ENCODE measurements at places on chromosomes 6 and 20. TPM values are rescaled to one million over a fixed set of nuclear protein-coding genes. Genes with fewer than 3 reads are reported as not detected.

DNA sequence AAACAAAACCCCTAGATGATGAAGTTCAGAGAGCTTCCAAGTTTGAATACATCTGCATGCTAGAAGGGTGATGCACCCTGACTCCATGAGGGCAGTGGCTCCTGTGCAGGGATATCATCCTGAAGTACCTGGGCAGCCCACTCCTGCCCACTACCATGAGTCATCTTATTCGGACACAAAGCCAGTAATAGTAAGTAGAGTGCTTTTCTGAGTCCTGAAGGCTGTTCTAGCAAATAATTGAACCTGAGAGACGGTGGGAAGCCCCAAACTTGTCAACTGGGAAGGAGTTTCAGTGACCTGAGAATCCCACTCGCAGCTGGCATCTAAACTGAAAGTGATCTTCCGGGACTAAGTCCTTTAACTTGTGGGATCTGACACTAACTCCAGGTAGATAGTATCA is 152.9 kb upstream of the COL21A1 start:
- no peak for DNase-seq

- DNase-seq = peak; percentile 75
Measured at GRCh38 chr20:3818155-3819151, 1.9 kb upstream of the AP5S1 start.

GRCh38 chr20:11814267-11814666 is 103.4 kb upstream of the BTBD3 start:
- no peak for DNase-seq

DNA sequence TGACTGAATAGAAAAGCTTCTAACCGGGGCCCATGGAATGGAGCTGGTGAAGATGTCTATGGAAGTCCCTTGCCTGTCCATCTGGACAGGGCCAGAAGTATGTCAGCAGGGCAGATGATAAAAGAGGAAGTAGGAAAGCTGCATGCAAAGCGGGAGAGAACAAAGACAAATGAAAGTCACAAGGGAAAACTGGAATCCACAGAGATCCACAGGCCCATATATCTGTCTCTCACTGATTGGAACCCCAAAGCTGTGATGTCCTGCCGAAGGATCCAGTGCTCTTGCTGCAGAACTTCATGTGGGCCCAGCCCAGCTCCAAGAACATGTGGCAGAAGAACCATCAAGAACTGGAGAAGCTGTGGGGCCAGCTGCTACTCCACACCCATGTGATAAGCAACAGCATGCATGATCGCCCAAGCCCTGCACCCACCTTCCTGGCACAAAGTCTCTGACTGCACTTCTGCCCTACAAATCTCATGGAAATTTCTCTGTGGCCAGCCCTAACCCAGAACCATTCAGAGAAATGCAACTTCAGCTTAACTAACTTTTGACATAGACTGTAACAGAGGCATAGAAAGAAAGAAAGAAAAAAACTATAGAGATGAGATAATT is 716.0 kb downstream of the KIF16B start:
- no peak for DNase-seq

- no peak for DNase-seq
Measured at GRCh38 chr6:14108571-14109410, 8.8 kb upstream of the CD83 start.

GRCh38 chr6:47455533-47456209 is 21.9 kb upstream of the CD2AP start:
- no peak for DNase-seq

Gene ADGRF5
- not detected for total RNA-seq

Gene OLIG3
- total RNA-seq = not detected

Gene BANF2
- not detected for total RNA-seq

DNA sequence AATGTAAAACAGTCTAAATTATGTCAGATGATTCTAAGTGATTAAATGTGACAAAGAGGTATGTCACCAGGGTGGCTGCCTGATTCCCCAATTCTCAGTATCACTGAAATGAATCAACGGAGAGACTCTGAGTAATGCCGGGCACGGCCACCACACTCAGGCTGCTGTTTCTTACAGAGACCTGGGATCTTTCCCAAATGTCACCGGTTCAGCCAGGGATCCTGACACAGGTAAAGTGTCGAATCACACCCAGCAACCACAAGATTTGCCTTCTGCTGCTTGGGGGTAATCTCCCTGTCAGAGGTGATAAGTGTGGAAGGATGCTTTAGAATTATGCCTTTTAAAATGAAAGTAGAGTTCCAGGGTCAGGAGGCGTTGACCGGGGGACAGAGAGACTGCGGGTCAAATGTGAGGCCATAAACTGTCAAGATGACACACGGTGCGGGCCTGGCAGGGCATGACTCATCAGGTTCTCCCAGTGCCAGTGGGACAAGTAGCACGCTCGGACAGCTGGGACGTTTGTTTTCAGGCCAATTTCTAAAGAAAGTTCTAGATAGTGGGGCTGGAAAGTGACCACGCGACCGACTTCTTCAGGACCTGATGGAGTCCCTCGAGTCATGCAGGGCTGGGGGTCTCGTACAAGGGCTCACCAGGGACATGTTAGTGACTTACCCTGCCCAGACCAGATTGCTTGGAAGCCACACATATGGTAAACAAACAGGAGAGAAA is 48.9 kb downstream of the PRDM1 start:
- peak; percentile 50 for DNase-seq

- DNase-seq = peak; percentile 31
Measured at GRCh38 chr6:100460650-100461204, 4.0 kb downstream of the SIM1 start.

Gene SLC17A1
- not detected for total RNA-seq

DNA sequence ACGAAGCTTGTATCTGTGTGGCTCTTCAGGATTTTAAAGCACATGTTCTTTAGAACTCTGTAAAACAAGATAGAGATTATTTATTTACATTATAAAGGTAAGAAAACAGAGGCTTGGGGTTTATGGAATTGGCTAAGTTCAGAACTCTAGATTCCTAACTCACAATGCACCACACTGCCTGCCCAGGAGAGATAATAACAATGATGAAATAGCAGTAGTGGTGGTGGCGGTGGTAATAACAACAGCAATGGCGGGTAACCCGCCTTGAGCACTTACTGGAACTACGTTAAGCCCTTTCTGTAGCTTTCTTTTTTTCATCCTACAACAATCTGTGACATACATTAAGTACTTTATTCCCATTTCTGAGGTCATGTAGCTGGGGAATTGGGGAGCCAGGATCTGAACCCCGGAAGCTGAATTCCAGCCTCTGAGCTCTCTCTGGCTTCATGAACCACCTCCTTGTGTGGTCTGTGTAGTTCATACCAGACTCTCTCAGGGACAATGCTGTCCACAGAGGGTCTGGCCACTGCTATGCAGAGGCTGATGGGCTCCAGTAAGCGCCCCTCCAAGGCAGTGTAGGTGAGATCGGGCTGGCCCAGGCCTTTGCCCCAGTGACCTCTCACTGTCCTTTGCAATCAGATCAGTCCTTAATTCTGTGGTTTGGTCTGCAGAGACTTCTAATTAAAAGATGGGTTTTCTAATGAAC is 260.9 kb downstream of the SLC24A3 start:
- DNase-seq = no peak

GRCh38 chr6:149864578-149865535 is 698 bp upstream of the LRP11 start:
- DNase-seq = peak; percentile 25

- no peak for DNase-seq
Measured at GRCh38 chr20:36644706-36645095, 1.3 kb downstream of the SLA2 start.

Gene ATRN
- total RNA-seq = 6.6 TPM

DNA sequence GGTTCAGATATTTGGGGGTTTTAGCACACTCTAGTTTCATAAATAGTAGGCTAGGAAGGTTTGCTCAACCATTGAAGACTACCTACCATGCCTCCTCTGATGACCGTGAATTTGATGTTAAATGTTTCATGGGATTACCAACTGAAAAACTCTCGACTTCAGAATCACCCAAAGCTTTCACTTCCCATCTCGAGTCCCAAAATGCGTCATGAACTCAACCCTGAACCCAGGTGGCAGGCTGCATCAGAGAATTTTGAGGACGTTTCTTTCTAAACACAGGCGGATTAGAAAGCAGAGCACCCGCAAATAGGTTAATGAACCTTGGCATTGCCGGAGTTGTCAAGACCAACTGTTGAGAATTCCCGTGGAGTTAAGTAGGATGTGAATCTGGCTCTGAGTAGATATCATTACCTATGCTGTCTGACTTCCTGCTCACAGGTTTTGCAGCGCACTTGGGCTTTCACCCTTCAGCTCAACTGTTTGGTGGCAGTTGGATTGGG is 98.4 kb upstream of the ADTRP start:
- no peak for DNase-seq

- DNase-seq = no peak
Measured at GRCh38 chr20:63419299-63419698, 53.2 kb downstream of the KCNQ2 start.

- no peak for DNase-seq
Measured at GRCh38 chr20:62430866-62431447, 3.6 kb upstream of the RBBP8NL start.

GRCh38 chr6:155889410-155889809 is 433.8 kb upstream of the NOX3 start:
- no peak for DNase-seq

Gene SLC16A10
- total RNA-seq = 0.40 TPM

GRCh38 chr20:58880994-58881752 is 28.7 kb downstream of the GNAS start:
- no peak for DNase-seq

GRCh38 chr6:110387986-110388385 is 27.4 kb downstream of the DDO start:
- DNase-seq = no peak

DNA sequence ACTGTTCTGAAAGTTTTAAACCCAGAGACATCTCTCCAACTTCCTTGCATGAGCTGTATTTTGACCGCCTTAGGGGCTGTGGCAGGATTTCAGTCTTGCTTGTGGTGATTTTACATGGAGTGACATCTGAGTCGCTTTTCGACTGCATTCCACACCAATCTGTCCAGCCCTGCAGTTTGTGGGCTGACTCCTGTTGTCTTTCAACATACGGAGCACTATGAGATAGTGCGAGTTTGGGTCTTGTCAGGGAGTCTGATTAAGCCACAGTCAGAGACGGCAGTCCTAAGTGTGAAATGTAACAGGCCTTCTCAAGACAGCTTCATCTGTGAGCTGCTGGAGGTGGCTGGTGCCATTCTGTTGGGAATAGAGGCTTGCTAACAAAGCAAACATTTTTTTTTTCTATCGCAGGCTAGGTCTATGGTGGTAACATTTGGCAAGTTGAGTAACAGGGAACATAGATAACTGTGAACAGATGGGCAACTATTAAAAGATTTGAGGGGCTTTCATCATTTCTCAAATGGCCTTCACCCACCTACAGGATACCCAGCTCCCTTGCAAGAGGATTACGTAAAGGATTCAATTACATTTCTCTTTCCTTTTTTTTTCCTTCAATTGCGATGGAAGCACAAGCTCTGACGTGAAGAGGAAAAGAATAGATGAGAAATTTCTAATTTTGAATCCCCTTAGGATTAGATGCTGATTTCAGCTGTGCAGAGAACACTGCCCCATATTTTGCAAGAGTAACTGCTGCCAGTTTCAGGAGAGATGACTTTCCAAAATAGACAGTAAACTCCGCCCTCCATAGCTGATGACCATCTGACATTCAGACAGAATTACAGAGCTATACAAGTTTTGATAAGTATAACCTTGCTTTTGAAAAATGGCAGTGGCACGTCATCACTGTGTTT is 25.1 kb downstream of the CAP2 start:
- DNase-seq = peak; percentile 25

DNA sequence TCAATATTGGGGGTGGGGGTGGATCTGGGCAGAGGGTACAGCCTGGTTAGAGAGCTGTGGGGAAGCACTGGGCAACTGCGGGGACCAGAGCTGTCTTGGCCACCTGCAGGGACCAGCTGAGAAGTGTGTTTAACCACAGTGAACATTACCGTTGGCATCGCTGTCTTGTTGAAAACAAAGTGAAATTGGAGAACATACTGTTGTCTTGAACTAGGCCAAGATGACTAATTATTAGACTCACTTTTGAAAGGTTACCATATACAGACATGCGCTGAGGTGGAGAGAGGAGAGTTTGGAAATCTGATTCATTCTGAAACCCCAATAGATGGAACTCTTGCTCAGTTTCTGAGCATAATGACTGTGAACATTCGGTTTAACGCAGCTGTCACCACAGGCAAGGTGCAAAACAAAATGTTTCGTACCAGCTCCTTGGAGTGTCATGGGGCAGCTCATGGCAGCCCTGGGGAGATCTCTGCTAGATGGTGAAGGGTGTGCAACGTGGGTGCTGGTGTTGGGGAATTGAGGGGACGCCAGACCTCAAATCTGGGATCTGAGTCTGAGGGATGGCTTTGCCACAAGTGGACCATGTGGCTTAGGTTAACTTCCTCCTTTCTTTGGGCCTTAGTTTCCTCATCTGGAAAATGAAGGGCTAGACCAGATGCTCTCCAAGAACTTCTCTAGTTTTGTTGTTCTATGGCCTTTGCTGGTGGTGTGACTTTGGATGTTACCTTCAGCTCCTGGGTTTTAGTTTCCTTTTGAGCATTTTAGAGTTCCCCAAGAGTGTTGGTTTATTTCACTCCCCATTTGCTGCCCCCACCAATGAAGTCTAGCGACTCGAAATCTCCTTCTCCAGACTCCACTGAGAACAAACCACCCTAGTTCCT is 24.6 kb upstream of the GTSF1L start:
- peak; percentile 78 for DNase-seq

DNA sequence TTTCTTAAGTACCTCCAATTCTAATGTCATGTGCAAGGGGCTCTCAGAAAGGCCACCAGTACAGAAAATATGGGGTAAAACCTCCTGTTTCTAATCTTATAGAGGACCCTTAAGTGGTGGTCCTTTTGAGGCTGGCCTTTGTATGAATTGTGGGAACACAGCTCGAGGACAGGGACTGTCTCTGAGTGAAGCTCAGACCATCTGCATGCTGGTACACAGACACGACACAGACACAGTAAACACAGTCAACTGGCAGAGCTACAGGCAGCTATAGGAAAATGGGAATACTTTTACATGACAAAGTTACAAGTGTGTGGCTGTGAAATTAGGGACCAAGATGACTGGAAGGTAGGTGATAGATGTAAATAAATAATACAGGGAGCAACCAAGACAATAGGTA is 143.9 kb upstream of the PREP start:
- no peak for DNase-seq

Gene DLGAP4
- 0.57 TPM for total RNA-seq

DNA sequence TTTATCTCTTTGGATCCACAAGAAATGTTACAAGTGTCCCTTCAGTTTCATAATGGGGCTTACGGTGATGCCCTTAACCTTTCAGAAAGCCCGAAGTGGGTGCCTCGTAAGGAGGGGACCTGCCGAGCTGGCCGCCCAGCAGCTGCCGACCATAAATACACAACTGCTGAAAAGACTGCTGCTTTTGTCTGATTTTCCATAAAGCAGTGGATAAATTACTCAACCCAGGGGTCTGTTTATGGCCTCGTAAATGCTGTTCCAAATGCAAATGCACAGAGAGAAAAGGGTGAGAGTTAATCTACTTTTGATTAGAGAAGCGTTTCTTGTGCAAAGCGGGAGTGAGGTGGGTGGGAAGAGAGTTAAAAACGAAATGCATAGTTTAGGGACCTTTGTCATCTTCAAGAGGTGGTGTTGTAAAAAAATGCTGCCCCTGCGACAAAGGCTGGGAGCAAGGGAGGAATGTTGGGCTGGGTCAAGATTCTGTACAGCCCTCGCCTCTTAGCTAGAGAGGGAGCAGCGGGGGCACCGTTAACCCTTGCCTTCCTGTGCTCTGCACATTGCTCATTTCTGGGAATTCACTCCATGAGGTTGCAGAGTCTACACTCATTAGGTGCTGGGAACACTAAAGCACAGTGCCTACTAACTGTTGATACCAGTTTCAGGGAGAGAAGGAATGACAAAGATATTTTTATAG is 112.0 kb upstream of the MTHFD1L start:
- no peak for DNase-seq

Measured in MG63 (cell line).